ENCODE measurements at places on chromosomes 11 and 22.

DNA sequence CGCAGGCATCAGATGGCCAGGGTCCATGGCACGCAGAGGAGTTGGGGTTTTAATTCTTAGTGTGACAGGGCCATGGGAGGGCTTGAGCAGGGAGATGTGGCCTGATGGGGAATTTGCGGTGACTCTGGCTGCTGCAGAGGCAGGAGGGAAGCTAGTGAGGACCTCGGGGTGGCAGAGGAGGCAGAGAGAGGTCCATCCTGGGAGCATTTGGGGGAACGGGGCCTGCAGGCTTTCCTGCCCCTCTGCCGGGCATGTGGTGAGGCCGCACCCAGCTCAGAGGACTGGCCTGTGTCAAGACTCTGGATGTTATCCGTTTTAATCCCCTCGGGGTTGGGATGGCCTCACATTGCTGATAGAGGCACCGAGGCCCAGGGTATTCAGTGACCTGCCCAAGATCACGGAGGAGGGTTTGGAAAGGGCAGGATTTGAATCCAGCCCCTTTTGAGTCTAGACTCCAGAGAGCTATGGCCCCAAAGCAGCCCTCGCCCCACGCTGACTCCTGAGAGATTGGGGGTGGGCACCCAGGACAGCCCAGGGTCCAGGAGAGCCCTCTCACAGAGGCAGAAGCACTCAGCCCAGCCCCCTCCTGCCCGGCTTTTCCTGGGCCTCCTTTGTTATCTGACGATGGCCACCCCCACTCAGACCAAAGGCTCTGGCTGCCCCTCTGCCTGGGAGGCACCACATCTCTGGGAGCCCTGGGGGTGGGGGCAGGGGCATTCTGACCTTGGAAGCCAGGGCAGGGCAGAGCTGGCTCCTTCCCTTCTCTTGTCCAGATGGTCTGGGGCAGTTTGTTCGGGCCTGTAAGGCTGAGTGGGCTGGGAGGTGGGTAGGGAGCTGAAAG is 13.9 kb downstream of the MGAT3 start:
- no peak for DNase-seq

DNA sequence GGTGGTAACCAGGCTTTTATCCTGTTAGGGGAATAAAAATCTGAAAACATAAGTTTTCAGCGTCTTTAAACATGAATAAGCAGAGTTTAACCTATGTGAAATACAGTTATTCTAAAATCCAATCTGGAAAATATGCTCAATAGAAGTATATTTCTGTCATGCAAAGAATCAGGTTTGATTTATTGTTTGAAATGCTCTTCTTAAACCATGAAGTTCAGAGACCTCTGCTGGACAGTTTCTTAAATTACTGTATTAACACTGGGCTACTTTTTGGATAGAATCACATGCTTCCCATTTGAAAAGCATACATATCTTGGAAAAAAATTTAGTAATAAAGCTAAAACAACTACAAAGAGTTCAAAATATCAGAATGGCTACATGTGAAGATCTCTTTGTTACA is 25.4 kb downstream of the APIP start:
- no peak for DNase-seq

DNA sequence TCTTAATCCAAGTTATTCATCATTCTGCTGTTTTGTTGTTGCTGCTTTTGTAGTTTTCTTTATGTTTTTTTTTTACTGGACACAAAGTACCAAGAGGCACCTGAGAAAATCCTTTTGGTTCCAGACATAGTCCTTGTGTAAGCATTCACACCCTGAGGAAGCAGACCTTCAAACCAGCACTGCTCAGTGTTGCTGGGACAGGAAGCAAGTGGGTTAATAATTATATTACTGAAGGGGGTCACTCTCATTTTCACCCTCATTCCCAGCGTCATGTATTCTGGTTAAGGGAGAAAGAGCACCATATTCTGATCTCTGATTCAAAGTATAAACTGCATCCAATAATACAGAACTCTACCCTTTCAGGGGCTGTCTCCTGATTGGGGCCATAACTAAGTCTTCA is 5.9 kb upstream of the ALKBH3 start:
- no peak for DNase-seq

DNA sequence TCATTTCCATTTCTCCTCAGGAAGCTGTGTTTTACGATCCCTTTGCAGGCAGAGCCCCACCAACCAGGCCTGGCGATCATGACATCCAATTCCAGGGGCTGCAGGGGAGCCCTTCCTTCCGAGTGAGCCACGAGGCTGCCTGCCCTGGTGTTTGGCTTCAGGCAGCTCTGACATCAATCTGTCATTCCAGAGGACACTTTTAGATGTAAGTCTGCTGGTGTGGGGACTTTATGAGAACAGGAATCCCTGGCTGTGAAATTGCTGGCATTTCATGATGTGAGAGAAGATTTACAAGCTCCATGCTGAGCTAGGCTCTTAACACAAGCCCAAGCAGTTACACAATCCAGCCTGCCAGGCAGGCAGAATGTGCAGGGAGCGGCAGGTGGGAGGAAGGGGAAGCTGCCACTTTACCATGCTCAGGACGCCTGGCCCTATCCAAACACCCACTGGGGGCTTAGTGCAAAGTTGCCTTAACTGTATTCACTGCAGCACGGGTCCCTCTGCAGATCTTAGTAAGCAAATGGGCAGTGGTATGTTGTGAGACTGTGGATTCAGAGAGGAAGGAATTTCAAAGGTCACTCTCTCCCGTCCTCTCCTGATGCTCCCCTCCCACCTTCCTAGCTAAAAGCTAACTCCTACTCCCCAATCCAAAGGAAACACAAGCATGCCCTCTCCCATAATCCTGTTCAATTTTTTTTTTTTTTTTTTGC is 43.4 kb upstream of the MICAL2 start:
- DNase-seq = peak; percentile 51

DNA sequence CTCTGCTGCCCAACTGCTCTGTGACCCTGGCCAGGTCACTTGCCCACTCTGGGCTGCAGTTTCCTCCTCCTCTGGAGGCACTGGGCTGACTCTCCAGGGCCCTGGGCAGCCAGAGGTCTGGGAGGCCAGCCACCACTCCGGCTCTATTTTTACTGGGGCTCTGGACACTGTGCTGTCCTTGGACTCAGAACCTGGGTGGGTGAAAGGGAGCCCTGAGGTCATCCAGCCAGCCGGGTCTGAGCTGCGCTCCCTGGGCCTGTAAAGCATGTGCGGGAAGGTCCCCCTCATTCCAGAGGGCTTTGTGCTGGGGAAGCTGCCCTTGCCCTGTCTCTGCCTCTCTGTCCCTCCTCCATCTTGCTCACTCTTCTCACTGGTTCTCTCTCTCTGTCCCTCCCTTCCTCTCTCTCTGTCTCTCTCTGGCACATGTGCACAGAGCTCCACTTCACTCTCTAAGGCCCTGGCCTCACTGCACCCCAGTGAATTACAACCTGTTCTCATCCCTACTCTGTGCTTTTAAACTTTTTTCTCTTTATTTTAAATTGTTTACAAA is 24.6 kb downstream of the MB start:
- DNase-seq = no peak

GRCh38 chr11:107741044-107741823 is 29.4 kb upstream of the SLN start:
- no peak for DNase-seq

GRCh38 chr22:47046411-47047065 is 284.1 kb downstream of the TBC1D22A start:
- no peak for DNase-seq

GRCh38 chr11:118207079-118207478 is 17.7 kb downstream of the JAML start:
- no peak for DNase-seq

DNA sequence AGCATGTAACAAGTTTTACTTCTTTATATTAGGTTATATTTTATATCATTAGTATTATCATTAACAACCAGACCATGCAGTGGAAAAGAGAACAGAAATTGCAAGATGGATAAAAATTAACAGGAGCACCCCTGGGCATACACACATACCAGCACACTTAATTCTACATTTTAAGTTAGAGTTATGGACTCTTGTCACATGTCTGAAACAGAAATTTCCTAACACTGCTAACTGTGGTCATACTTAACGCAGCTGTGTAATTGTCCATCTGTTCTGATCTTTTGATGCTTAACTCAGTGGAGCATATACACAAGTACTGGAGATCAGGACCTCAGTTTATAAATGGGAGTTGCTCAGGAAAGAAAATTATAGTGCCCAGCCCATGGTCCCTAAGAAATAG is 358 bp downstream of the OR52H1 start:
- DNase-seq = no peak

DNA sequence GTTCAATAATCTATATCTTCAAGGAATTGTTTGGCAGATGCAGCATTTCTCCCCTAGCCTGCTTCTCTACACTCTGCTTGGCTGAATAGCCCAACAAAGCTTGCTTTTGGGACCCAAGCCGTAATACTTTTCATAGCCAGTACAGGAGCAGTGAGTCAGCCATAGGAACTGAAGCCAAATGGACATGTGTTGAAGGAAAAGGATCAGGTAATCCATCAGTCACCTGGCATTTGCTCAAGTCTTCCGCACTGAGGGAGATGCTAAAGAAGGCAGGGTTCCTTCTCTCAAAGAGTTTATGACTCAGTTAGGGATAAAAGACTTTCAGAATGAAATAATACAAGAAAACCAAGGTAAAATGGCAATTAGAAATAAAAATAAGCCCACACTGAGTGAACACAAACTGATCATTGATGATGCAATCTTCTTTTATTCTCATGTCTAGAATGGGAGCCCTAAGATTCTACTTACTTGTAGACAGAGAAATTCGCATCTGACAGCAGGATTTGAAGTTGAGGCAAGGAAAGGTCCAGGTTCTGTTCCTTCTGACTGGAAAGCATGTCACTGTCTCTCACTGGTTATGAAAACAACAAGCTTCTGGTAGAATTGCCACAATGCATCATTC is 13.2 kb downstream of the C11orf87 start:
- DNase-seq = no peak

DNA sequence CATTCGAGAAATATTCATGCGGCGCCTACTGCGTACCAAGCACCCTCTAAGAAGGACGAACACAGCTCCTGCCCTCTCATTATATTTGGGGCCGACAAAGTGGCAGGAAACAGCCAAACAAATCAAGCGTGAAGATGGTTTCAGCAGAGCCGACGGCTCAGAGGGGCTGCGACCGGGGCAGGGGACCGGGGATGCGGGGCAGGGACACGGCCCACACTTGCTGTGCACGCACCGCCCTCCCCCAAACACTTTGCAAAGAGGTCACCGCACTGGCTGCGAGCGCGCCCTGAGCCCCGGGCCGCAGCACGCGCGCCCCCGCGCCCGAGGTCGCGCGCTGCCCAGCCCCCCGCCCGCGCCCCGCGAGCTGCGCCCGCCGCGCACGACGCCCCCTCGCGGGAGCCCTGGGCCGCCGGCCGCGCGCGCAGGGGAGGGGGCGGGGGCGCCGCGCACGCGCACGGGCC is 255 bp upstream of the SYNGR1 start:
- no peak for DNase-seq

DNA sequence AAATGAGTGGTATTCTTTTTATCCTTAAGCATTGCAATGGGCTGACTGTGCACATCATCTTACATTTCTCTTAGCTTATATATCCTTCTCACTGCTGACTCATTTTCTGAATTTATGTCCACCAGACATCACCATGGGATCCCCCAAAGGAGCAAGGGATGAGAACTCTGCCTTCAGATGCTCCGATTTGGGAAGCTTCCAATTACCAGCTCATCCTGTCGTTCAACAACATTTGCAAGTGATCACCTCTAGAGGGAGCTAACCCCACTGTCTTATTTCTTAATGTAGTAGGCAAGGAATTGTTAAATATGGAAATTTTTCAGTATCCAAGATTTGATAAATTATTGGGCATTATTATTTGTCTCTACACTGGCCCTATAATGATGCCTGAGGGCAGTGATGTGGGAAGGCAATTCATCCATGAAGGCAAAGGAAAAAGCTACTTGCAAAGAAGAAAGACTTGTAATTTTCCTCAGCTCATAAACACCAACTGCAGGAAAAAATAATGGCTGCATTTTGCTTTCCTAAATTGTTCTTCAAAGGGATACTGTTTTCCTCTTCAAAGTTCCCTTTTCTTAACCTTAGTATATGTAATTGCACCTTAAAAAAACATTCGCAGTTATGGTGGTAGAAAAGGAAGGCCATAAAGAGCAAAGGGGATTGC is 102.4 kb upstream of the FSHB start:
- DNase-seq = no peak

- no peak for DNase-seq
These were observed 1431.4 kb downstream of the BRD1 start for GRCh38 chr22:48396091-48396784.
